ENCODE measurements at places on chromosomes 3 and 15.
A peak's percentile ranks its signal among the peaks of the same experiment; 100 is the strongest.

DNA sequence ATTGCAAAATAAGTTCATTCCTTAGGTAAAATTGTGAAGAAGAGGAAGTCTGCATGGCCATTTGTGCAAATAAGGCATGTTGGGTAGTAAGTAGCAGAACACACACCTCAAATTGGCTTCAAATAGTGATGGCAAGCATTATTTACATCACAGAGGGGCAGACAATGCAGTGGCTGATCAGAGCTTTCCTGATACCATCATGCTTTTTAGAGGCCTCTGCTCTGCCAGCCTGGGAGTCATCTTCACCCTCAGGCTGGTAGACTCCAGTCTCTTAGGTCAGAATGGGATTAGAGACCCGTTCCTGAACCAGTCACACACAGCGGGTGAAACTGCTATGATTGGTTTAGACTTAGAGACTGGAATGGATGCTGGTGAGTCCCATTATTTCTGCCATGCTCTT is 396.0 kb upstream of the MCTP2 start:
- no peak for DNase-seq

DNA sequence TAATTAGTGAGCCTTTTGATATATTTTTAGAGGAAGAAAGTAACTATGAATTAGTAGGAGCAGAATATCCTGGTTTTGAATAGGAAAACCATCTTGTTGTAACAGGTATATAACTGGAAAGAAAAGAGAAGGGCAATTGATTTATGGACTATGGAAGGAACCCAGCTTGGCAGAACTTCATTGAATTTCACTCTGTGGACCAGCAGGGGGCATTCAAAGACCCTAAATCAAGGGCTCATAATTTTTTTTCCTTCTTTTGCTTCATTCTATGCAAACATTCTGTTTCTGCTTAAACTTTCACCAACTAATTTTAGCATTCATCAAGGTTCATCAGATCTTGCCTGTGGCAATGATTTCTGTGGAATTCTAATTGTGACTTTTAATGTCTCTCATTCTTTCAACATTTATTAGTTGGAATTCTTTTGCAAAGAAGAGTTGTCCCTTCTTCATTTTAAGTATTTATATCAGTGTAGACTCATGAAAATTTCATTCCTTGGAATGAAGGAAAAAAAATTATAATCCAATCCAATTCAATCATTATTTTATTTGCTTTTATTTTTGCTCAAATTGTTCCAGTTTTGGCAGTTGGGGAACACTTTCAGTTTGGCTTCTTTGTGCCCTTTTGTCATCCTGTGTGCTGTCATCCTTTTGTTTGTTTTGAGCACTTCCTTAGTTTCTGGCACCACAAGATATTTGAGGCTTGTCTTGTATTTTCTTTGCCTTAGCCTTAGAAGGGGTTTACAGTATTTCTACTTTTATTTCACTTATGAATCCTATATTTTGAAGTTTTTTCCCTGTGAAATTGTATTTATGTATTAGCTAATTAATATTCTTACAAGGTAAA is 30.4 kb downstream of the NXPE3 start:
- peak; percentile 81 for DNase-seq

- DNase-seq: no peak
Observed at GRCh38 chr3:183266454-183266853, 13.4 kb downstream of the B3GNT5 start.

- DNase-seq: no peak
Observed at GRCh38 chr3:126345641-126346460, 11.4 kb downstream of the KLF15 start.

GRCh38 chr3:134237454-134238145 is 13.1 kb downstream of the RYK start:
- no peak for DNase-seq

- DNase-seq: no peak
Observed at GRCh38 chr15:44727485-44728231, 8.7 kb upstream of the TRIM69 start.

DNA sequence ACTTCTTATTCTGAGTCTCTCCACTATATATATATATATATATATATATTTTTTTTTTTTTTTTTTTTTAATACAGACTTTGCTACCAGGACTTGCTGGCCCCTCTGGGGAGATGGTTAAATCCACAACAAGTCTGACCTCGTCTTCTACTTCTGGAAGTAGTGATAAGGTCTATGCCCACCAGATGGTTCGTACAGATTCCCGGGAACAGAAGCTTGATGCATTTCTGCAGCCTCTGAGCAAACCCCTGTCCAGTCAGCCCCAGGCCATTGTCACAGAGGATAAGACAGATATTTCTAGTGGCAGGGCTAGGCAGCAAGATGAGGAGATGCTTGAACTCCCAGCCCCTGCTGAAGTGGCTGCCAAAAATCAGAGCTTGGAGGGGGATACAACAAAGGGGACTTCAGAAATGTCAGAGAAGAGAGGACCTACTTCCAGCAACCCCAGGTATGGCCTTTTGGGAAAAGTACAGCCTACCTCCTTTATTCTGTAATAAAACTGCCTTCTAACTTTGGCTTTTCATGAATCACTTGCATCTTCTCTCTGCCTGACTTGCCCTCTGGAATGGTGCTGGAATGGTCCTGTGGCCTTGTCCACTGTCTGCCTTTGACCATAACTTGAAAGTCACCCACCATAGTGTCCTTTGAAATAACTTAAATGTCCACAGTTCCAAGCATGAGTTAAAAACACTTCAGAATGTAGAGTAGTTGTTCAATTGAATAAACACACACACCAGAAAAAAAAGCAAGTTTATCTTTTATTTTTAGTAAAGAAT is 32.4 kb downstream of the MLH1 start:
- DNase-seq: peak; percentile 17

- DNase-seq: no peak
Observed at GRCh38 chr3:132522353-132522752, 74.7 kb upstream of the ACKR4 start.

- no peak for DNase-seq
Observed at GRCh38 chr15:40723919-40724318, 28.9 kb downstream of the RAD51 start.

DNA sequence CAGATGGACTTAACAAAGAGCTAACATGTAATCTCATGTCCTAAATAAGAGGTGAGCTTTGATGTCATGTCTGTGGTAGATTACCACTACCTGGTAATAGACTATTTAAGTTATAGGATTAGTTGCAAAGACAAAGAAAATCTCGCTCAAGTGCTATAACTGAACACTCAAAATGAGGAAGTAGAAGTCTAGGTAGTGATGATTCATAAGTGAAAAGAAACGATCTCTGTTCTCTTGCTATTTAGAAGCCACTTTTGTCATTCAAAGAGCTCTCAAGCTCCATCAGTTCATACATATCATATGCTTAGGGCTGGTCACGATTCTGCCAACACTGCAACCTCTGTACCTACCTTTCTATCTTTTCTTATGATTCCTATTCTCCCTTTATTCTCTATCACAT is 110.9 kb downstream of the EDEM1 start:
- DNase-seq: peak; percentile 62

DNA sequence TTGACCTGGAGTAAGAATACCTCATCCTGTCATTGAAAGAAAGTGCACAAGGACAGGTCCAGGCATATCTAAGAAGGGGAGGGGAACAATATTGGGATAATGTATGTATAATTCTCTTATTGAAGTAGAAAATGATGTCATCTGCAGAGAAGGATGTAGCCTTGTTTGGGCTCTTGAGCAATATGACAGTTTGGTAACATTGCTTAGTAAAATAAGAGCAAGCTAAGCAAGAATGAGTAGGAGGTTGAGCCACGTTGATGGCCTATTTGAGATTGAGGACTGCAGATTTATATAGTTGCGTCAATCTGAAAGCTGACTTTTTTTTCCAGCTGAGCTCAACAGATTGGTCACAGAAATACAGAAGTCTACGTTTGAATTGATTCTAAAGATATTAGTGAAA is 145.2 kb downstream of the FILIP1L start:
- DNase-seq: no peak

GRCh38 chr3:28860307-28860706 is 420.6 kb upstream of the RBMS3 start:
- DNase-seq: no peak

- peak; percentile 9 for DNase-seq
Observed at GRCh38 chr3:12370758-12371157, 81.9 kb downstream of the PPARG start.

DNA sequence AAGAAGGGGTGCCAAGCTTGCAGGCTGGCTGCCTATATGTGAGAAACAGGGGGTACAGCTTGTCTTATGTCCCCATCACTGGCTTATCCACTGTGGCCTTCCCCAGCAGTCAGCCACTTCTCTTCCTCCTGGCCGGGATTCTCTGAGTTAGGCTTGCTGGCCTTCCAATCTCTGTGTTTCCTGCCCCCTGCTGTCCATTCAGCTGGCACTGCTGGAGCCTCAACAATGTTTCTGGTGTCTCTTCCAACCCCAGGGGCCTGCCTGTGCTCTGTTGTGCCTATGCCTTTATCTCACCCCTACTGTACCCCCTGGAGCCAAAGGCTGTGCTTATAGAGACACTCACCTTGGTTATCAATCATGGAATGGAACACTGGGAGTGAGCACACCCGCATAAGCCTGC is 36.5 kb downstream of the ANAPC13 start:
- DNase-seq: peak; percentile 65

- DNase-seq: no peak
Observed at GRCh38 chr3:138842483-138843188, 7.9 kb upstream of the PIK3CB start.

DNA sequence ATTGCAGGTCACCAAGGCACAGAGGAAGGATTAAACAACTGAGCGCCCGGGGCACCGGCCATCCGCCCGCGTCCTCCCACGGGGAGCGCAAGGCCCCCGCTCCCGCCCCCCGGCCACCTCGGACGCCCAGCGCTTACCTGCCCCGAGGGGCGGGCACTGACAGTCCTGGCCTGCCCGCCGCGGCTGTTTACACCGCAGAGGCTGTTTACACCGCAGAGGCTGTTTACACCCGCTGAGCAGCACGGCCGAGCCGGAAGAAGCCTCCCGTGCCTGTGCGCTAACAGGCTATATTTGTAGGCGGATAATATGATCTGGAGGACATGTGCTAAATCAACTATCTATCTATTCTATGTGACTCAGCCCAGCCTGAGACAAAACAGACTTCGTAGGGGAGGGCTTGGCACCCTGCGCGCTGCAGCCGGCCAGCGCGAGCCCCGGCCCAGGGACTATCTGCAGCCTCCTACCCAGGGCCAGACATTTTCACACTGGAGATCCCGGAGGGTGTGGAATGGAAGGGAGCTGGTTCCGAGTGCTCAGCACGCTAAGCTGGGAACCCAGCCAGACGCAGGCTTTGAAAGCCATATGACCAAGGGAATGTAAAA is at the start of gene LRRC2:
LRRC2 (minus strand) TSS at position 263 of the 602 bp plus-strand sequence. CDS start 14,711 bp downstream, outside the sequence.
- peak; percentile 31 for DNase-seq

DNA sequence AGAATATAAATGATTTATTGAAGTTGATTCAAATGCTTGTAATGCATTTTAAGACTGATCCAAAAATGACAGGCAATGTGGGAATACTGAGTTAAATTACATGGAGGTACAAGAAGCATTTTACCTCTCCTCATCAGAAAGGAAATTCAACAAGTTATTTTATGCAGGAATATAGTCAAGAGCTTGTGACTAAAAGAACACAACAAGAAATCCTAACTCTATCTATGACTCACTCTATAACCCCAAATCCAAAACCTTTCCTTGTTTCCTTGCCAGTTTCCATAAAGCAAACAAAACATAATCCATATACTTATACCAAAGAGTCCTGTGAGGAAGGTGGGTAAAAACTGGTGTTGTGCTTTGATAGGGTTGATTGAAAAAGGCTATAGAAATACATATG is 30.8 kb downstream of the SIN3A start:
- peak; percentile 14 for DNase-seq

DNA sequence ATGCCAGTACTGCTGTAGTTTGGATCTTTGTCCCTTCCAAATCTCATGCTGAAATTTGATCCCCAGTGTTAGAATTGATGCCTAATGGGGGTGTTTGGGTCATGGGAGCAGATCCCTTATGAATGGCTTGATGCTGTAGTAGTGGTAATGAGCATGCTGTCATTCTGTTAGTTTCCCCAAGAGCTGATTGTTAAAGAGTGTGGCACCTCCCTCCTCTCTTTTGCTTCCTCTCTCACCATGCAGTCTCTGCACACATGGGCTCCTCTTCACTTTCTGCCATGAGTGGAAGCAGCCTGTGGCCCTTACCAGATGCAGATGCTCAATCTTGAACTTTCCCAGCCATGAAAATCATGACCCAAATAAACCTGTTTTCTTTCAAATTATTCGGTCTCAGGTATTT is 141.3 kb upstream of the DPPA4 start:
- no peak for DNase-seq

DNA sequence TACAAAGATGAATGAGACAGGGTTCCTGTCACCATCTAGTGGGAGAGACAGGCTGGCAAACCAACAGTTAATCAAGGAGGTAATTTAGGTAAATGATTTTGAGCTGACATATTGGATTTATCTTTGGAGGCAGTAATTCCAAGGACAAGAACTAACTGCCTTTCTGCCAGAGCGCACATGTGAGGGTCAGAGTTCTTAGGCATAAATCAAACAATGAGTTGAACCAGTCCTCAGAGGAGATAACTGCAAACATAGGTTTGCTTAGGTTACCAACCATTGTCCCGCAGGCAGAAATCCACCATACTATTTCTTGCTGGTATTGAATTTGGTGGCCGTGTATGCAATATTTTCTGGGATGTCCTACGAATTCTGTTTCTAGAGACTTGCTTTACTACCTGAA is 14.2 kb upstream of the PPP1R2 start:
- DNase-seq: no peak

DNA sequence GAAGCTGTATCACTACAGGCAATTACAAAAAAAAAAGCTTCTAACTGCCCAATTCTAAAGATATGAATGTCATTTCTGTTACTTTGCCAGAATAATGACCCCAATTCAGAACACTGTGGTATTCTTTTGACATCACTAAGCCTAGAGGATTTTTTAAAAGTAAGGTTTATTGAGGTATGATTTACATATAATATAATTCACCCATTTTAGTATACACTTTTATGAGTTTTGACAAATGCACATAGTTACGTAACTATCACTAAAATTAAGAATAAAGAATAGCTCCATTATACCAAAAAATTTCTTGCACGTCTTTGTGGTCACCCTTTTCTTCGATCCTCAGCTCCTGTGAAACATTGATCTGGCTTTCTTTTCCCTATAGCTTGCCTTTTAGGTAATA is 74.0 kb upstream of the PLSCR5 start:
- DNase-seq: no peak

DNA sequence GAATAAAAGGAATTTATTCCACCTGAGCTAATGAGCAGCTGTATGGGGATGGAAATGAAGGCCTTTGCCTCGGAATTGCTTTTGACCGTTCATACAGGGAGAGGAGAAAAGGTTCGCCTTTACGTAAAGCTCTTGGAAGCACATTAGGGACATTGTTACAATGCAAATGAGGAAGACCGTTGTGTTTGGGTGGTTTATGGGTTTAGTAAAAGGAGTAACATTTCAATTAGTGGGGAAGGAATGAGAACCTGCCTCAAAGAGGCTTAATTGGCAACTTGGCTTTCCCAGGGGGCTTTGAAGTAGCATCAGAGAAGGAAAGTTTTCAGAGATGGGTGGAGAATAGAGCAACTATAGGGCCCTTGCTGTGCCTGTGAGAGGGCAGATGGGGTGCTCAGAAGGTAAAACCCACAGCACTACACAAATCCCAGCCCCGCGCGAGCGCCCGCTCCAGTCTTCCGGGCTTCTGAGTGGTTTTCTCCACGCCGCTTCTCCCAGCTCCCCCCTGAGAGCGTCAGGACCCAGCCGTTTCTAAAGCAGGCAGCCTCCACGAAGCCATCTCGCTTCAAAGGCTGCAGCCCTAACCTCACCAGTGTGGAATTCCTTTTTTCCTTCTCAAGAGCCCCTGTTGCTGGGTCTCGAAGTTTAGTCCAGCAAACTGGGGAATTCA is 192.0 kb upstream of the HES1 start:
- DNase-seq: no peak

Measured in kidney tubule cell (primary cell).